Activated CD8-positive, alpha-beta memory T cell treated with anti-CD3 and anti-CD28 coated beads for 1 hour (primary cell): ENCODE measurements at places on chromosomes 11 and 22.

- DNase-seq, result no peak
These were observed 113.9 kb downstream of the TRIM29 start for GRCh38 chr11:120024046-120024445.

DNA sequence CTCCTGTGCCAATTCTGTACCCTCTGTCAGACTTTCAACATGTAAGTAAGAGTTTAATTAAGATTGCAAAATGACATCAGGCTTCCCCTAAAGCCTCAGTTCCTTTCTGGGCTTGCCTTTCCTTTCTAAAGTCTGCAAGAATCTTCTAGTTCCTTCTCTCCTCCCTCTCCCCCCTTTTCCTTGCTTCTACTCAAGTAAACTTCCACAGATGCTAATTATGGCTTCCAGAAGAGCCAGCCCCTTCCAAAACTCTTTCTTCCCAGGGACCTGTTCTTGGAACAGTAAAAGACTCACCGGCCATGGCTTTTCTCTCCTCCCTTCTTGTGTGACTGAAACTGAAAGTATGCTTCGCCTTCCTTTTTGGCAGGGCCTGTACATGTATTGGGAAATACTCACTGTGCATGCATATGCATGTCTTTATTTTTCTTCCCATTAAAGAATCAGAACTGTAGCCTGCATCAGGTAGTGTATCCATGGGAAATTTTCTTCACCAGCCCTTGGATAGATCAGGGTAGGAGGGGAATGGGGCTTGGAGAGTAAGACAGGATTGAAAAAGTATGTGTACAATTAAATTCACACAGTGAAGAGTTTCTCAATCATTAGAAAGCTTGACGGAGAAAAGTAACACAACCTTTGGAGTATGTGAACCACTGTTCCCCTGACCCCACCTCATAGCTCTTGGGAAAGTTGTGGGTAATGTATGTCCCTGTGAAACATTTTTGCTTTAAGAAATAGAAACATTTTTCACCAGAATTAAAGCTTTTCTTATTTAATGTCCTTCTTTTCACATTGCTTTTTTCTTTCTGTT is at the start of gene CASP1:
TSS of gene CASP1 (minus strand) at position 332 of the 808 bp plus-strand sequence. CDS start at position 301, 31 bp downstream.
- no peak for DNase-seq

- no peak for DNase-seq
These were observed 1449.0 kb downstream of the BRD1 start for GRCh38 chr22:48378673-48379072.

GRCh38 chr11:64235437-64236161 is 1.2 kb downstream of the VEGFB start:
- DNase-seq, result no peak

- DNase-seq, result no peak
These were observed 15.5 kb downstream of the RHBDD3 start for GRCh38 chr22:29251981-29252911.

GRCh38 chr11:69898123-69898522 is 78.9 kb upstream of the FGF3 start:
- DNase-seq, result no peak

DNA sequence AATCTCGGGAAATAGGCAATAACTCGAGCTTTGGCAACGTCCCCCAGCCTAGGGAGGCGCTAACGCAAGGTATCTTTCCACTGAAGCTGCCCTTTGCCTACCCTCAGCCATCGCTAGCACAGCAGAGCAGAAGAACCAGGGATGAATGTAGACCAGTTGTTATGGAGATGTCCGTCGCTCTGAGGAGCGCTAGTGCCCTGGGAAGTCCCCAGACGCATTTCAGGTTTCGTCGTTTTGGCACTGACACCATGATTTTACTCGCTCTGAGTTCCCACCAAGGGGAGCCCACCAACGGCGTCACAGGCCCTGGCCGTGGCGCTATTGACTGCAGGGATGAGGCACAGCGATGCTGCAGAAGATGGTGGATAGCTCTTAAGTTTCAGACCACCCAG is 22.7 kb upstream of the BDNF start:
- no peak for DNase-seq

DNA sequence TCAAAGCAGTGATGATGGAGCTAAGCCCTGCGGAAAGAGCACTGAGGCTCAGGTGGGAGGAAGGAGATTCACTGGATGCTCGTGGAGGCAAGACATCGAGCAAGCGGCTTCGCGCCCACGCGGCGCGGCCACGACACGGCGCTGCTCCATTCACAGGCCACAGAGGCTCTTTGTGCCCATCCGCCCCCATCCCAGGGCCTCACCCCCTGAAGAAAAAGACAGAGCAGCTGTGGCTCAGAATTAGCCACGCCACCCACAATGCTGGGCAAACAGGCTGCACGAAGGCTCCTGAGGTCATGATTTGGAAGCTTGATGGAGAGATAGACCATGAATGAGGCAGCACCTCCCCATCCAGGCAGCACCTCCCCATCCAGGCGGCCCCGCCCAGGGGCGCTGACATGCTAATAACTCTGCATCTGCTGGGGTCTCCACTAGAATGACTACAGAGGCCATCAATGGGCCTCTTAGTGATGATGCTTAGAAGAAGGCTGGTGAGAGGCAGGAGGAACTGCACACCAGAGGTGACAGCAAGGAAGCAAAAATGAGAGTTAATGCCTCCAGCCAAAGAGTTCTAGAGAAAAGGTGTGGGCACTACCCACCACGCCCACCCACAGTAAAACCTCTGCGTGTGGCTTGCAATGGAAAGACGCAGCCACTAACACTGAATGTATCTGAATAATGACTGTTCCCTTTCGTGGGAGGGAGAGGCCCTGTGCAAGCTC is 43.5 kb downstream of the MYH9 start:
- no peak for DNase-seq

DNA sequence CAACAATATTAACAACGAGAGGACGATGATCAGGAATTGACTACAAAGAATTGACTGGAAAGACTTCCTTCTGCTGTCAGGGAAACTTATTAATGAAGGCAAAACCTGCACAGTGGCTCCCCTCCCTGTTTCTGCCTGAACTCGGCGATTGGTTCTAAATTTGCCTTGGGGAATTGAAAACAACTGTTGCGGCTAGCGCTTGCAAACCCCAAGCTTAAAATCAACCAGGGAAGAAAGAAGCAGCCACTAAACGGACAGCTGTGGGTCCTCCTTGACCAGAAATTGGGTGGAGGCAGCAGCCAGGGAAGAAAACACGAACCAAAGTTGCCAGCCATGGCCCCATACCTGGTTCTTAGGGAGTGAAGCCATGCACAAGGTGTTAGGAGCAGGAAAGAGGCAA is 383.5 kb upstream of the CADM1 start:
- no peak for DNase-seq

DNA sequence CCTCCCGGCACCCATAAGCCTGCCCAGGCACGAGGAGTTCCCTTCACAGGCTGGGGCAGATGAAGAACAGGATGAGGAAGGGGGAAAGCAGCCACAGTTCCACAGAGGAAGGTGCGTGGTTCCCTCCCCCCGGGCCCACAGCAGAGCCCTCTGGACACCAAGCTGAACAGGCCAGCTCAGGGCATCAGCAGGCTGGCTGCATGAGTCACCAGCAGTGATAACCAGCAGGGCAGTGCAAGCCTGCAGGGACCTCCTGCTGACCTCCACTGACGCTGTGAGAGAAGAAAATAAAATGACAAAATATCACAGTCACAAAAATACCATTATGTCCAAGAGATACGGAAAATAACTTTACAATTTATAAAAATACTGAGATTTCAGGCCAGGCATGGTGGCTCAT is 11.5 kb downstream of the RTL6 start:
- DNase-seq, result no peak

- no peak for DNase-seq
These were observed 6.5 kb downstream of the POU2AF1 start for GRCh38 chr11:111372538-111372937.

DNA sequence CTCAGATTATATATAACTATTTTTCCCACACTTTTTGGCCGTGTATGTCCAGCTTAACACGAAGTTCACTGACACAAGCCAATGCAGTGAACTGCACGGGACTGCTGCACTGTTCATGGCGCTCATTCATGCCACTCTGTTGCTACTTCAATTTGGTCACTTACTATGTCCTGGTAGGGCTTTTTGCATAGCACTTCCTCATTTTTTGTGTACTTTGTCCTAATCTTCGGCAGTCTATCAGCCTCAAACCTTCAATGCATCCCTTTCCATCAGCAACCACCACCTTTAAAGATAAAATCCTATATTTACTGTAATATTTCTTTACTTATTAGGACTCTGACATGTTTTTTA is 18.7 kb upstream of the ARHGAP32 start:
- DNase-seq, result no peak

- DNase-seq, result no peak
These were observed 48.0 kb downstream of the CABIN1 start for GRCh38 chr22:24059121-24059520.
